ENCODE measurements at places on chromosomes 6 and 20.

DNA sequence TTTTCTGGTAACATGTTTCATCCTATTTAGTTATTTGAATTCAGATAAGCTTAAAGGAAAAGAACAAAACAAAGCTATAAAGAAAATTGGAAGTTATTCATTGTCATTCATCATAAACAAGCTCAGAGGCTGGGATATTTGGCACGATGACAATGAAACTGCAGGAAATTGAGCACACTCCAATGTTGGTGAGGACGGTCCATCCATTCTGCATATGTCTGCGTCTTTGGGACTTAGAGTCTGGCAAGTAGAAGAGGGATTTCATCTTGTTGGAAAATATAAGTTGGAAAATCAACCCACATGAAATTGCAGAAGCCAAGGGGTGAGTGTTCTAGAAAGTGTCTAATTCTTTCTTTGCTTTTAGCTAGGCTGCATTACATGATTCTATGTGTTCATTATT is 78.4 kb downstream of the HDGFL1 start:
- no peak for DNase-seq

DNA sequence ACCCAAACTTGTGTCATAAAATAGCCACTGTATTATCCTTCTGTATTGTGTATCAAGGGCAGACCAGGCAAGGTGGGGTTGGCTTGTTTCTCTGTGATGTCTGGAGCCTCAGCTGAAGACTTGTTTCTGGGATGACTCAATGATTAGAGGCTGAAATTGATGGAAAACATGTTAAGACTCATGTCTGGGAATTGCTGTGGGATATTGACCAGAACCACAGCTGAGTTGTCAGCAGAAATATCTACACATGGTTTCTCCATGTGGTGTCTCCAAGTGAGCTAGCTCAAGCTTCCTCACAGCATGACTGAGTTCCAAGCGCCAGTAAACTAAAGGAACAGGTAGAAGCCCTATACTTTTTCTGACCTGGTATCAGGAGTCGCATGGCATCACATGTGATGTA is 128.5 kb upstream of the SYNDIG1 start:
- DNase-seq, result no peak

DNA sequence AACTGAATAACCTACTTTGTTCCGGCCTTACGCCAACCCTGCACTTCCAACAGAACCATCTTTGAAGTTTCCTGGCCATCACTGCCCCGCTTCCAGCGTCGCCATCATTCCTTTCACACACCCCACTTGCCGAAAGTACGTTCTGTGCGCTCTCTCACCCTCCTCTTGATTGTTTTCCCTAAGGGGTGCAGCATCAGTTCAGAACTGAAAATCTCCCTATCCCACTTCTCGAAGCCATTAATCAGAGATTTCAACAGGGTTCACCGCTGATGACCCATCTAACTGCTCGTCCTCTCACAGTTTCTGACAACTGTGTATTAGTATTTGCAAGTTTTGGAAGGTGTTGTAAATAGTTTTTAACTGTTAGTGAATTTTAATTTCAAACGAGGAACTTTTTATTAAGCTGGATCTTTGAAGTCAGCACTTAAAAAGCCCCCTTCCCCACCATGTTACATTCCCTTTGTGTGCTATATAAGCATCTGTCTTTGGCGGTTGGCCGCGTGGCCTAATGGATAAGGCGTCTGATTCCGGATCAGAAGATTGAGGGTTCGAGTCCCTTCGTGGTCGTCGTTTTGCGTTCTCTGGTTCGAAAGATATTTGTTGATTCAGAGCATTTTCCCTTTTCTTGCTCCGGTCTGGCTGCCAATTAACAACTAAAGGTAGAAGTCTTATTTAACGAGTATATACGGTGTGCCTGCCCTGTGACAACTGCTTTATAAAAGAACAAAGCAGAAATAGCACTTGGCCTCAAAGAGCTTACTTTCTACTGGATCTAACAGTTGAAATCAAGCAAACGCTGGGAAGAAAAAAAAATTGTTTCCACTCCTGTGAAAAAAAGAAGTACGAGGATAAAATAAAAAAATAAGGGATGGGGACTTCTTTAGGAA is 42.6 kb downstream of the TRIM27 start:
- DNase-seq, result peak; percentile 90

DNA sequence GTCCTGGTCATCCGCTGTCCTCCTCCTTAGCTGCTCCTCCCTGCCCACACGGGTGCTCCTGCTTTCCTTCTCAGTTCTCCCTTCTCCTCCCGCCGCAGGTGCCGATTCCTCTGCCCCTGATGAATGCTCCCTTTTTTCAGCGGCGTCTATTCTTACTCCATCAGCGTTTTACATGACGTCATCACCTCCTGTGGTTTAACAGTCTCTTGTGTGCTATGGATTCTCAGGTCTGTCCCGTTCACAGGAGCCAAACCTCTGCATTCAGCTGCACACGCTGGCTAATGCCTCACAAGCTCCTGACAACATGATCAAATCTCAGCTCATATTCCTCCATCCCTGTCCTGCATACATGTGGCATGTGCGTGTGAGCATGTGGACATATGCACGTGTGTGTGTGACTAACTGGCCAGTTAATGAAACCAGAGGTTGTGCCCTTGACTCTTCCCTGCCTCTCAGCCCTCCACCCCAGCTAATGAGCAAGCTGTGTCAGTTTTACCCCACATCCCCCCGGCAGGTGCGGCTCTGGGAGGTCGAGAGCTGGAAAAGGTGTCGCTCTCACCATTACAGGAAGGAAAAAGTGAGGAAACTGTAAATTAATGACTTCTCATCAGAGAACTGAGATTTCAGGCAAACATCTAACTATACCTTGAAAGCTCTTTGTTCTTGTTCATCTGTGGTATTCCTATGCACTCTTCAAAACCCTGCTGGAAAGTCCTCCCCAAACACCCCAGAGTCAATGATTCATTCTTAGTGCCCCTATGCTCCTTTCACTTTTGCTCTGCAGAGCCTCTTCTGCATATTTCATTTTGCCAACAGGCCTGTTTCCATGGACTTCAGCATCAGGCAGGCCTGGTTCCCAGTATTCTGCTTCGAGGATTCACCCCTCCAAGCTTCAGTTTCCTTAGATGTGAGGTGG is 163.1 kb downstream of the TTLL2 start:
- no peak for DNase-seq

DNA sequence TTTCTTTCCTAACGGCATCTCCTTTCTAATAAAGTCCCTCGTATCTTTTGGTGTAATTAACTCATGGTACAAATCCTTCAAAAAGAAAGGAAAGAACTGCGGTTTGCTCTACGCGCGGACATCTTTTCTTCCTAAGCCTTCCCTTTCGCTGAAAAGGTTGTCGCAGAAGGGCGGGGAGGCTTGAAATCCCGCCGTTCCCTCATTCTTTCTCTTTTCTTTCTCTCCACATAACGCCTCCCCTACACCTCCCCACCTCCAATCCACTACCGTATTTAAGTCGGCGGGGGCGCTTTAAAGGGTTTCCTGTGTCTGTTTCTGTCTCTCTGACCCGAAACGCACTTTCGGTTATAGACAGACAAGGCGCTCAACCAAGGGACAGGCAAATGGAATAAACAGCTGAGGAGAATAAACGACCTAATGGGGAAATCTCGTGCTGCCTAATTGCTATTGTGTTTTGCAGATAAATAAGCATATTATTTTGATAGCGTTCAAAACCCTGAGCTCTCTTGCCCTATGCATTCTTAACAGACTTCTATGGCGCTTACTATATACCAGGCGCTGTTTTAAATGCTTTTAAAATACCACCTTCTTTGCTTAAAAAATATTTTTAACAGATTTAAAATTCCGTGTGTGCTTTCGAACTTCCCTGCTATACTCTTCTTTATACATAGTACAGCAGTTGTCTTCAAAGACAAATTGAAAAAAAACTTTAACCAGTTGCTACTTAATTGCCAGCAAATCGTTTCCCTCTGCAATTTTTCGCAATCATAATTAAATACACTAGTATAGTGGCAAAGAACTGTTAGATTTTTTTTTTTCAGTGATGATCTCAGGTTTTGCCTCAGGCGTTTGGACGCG is 2.5 kb upstream of the HEY2 start:
- peak; percentile 76 for DNase-seq

- DNase-seq, result no peak
These were observed 228.9 kb upstream of the ZNF217 start for GRCh38 chr20:53822534-53822933.

- no peak for DNase-seq
These were observed 67.4 kb upstream of the BMP2 start for GRCh38 chr20:6699921-6700562.

GRCh38 chr20:59125836-59126235 is 37.8 kb upstream of the ZNF831 start:
- no peak for DNase-seq

DNA sequence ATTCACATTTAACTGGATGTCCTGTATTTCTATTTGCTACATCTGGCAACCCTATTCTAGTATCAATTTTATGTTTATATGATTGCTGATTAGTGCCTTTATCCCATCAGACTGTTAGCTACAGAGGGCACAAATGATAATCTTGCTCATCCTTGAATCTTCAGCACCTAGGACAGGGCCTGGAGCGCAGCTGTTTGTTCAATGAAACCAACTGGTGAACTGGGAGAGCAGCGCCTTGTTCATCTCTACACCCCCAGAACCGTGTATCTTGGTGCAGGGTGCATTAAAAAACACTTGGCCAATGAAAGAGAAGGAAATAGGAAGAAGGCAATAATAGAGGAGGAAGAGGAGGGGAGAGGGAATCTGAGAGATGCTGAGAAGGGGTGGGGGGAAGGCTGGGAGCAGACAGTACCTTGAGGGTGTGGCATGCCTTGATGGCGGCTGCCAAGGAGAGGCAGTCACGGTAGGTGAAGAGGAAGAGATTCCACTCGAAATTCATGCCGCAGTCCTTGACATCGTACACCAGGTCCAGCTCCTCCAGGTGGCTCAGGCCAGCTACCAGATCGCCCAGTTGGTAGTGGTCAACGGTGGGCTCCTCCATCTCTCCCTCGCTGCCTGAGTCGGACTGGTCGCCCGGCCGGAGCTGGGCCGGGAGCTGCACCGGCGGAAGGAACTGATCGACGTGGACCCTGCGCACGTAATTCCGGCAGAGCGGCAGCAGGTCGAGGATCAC is 15.5 kb downstream of the TMEM151B start:
- peak; percentile 38 for DNase-seq

GRCh38 chr6:3026791-3027626 is 27.3 kb downstream of the NQO2 start:
- peak; percentile 23 for DNase-seq

DNA sequence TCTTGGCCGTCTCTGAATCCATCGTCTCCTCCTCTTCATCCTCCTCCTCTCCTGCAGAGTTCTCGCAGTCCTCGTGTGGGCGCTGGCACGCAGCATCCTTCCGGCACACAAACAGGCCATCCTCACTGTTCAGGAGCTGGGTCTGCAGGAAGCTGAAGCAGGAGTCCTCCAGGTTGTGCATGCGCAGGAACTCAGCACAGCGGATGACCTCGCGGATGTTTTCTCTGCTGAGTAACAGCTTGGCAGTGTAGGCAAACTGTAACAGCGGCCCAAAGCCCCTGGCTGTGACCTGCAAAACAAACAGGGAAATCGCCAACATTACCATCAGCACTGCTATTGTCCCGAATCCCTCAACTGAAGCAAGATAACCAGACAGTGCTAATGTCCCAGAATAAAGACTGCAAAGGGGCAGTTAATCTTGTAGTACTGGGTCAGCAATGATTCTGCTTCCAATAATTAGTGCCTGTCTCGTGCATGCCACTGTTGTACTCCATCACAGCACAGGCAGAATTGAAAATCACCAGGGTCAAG is 57.4 kb downstream of the GJA10 start:
- DNase-seq, result peak; percentile 23

GRCh38 chr6:43318011-43318410 is 9.4 kb upstream of the CRIP3 start:
- no peak for DNase-seq

DNA sequence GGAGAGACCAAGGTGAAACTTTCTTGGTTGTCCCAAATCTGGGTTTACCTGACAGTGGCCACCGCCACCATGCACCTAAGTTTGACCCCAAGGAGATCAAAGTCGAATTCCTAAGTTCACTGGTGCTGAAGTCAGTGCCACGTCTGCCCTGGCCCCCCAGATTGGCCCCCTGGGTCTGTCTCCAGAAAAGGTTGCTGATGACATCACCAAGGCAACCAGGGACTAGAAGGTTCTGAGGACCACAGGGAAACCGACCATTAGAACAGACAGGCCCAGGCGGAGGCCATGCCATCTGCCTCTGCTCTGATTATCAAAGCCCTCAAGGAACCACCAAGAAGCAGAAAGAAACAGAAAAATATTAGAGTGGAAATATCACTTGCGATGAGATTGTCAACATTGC is 91.2 kb downstream of the DLL1 start:
- no peak for DNase-seq

- no peak for DNase-seq
These were observed 999.4 kb upstream of the GJE1 start for GRCh38 chr6:141133346-141133745.

- no peak for DNase-seq
These were observed 3.8 kb upstream of the PFDN4 start for GRCh38 chr20:54204063-54204462.

- peak; percentile 97 for DNase-seq
These were observed 45.8 kb upstream of the PNRC1 start for GRCh38 chr6:89034586-89035251.

DNA sequence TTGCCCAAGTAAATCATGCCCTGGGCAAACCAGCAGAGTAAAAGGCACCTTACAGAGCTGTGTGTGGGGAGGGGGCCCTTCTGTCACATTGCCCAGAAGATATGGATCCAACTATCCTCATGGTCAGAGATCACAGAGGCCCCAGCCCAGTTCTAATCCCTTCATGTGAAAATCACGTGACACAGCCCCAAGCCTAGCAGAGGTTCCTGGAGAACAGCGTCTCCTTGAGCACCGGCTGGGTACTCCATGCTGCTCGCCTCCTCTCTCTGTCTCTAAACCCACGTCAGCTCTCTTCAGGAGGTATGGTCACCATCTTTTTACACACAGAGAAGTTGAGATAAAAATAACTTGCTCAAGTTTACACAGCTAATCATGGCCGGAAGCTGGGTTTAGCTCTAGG is 230.2 kb downstream of the ANKRD60 start:
- DNase-seq, result no peak

DNA sequence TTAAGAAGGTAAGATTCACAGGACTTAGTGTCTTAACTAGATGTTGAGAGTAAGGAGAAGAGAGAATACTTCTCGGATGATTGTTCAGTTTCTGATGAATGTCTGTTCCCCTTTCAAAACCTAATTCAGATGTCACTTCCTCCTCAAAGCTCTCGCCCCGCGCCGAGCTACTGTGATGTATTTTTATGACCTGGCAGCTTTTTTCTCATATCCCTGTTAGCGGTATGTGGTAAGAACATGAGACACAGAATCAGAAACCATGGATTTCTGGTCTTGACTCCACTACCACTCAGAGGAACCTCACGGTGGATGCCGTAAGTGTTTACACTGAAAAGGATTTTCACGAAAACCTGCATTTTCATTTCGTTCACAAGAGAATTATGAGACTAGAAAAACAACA is 48.4 kb downstream of the CEP43 start:
- no peak for DNase-seq

GRCh38 chr6:42028234-42029061 is 21.9 kb upstream of the TAF8 start:
- DNase-seq, result peak; percentile 90
